Astrocyte of the hippocampus (primary cell): ENCODE measurements at places on chromosomes 2 and 18.

GRCh38 chr2:10355471-10356438, 53.1 kb downstream of the HPCAL1 start:
- no peak for DNase-seq

- DNase-seq: peak; percentile 99
Observed at GRCh38 chr2:42138163-42139015, 30.8 kb upstream of the EML4 start.

DNA sequence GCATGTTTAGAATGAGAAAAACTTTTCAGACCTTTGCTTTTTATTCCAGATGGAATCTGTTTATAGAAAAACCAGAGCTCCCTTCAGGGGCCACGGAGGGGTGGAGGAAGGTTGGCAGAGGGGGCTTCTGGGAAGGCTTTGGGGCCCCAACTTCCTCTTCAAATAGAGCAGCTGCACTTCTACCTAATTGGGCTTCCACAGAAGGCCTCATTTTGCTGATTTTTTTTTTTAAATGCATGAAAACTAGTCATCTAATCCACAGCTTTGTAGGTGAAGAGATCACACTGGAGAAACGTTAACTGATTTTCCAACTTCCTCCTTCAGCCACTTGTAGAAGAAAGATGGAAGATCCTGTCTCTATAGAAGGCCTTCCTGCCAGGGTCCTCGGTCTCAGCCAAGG, 181.8 kb downstream of the BCL11A start:
- DNase-seq: no peak

DNA sequence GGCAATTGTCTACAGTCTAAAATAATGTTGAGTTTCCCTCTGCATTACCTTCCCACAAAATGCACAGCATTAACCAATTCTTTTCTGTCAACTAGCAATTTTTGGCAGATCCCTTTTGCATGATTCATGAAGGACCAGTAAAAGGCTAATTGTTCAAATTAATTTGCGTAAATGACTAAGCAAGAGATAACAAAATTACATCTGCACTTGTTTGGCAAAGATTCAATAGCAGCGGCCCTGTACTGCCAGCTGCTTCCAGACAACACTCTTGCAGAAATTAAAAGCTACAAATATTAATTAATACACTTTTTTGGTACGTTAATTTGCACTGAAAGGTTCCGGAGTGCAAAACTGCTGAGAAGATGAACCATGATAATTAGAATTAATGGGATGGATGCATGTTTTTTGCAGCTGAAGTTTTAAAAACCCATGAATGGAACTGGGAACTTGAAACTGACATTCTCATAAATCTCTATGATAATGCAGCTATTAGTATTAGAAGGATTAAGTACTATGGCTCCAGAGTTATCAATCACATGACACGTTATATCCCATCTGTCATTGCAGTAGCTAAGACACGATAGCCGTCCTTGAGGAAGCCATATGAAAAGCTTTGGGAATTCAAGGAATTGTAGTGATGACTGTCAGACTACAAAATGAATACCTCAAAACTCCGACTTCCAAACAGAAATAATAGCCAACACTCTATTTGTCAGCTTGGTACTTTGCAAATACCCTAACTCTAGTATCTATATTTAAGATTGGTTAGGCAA, 1268.3 kb upstream of the ACVR2A start:
- DNase-seq: peak; percentile 17

GRCh38 chr2:86199834-86200177, 549 bp downstream of the MRPL35 start:
- no peak for DNase-seq

- DNase-seq: peak; percentile 13
Observed at GRCh38 chr2:143231254-143231645, 102.0 kb downstream of the ARHGAP15 start.

DNA sequence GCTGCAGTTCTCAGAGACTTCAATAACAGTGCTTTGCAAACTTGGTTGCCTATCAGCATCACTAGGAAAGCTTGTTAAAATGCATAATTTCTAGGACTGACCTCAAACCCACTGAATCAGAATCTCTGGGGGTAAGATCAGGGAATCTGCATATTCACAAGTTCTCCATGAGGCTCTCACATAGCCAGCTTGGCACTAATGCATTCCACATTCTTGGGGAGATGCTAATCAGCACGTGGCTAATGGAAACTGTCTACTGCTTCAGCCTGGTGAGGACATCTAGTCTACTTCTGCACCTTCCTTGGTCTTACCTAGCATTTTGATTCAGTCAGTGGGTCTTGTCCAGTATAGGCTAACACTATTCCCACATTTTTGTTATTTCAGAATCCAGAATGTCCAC, 56.3 kb downstream of the RBKS start:
- peak; percentile 85 for DNase-seq

DNA sequence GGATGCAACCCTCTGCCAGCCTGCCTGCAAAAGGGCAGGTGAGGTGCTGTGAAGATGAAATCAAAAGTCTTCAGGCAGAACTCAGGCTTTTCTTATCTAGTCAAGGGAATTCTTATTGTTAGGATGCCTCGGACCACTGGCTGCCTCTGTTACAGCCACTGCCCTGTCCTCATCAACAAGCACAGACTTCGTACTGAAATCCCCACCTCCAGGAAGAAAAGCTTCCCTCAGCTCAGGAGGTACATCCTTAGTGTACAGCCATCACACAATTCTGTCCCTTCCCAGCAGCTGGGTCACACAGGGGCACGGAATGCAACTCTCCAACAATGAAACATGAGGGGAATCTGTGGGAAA, 10.1 kb upstream of the RNU4ATAC start:
- no peak for DNase-seq

- DNase-seq: no peak
Observed at GRCh38 chr2:238238766-238239542, 884 bp downstream of the HES6 start.

GRCh38 chr2:168912466-168912865, 11.4 kb downstream of the G6PC2 start:
- peak; percentile 29 for DNase-seq

DNA sequence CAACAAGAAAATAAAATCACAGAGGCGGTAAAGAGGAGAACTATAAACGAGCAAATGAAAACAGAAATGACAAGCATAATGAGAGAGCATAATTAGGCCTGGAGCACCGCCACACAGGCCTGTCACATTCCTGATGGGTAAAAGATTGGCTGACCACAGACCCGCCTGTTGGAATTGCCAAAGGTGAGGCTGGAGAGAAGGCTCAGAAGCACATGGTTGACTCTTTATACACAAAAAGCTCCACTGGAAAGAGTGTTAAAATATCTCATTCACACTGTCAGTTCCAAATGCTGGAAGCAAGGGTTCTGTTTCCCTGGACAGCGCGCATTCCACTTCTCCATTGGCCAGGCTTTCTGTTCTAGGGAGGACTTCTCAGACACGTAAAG, 5.9 kb upstream of the LGALSL start:
- peak; percentile 87 for DNase-seq

- DNase-seq: peak; percentile 74
Observed at GRCh38 chr2:132923787-132924186, 253.8 kb upstream of the LYPD1 start.

GRCh38 chr2:237486819-237487448, at the start of gene MLPH:
Gene MLPH, plus strand, starts transcription at chr2:237487251. Its CDS starts 6,176 bp downstream, at chr2:237493427.
- peak; percentile 81 for DNase-seq
